ENCODE measurements at places on chromosomes 2 and 18. TPM values are rescaled to one million over a fixed set of nuclear protein-coding genes. Genes with fewer than 3 reads are reported as not detected.

Gene CFAP65
- total RNA-seq: 0.18 TPM

Gene WDR12
- total RNA-seq: 135 TPM

Gene CENPA
- total RNA-seq: 21.4 TPM

Gene FBXO36
- 3.4 TPM for total RNA-seq

Gene SPP2
- total RNA-seq: not detected

Gene MAP2
- total RNA-seq: 0.87 TPM

Gene GPC1
- 39.4 TPM for total RNA-seq

Gene IMMT
- 112 TPM for total RNA-seq

DNA sequence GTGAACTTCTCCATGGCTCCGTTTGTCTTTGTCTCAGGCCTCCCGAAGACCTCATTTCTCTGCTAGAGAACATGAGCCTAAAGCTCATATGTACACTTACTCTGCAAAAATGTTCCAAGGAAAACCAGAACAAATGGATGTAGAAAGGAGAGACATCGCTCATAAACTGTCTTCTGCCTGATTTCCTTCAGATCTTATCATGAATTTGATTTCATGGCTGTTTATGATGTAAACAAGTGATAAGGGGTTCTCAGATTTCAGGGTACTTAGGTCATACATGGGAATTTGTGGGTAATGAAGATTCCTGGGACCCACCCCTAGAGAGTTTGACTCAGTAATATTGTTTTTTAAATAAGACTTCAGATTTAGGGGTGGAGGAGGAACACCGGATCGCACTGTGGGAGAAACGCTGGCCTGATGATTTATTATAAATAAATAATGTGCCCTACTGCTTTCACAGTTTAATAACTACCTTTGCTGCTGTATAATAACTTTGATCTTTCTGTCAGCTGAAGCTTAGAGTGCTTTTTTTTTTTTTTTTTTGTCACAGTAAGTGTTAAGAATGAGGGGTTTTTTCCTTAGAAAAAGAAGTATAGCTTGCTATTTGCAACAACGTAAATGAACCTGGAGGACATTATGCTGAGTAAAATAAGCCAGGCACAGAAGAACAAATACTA is 14.9 kb downstream of the AOX1 start:
- no peak overlapping the region for H3K27ac ChIP-seq
- peaks cover 3% of the 10 kb centered on the region for H3K36me3 ChIP-seq
- H3K4me3 ChIP-seq: no peak overlapping the region
- no peaks in the 10 kb centered on the region for H3K27me3 ChIP-seq
- DNase-seq: no peak

DNA sequence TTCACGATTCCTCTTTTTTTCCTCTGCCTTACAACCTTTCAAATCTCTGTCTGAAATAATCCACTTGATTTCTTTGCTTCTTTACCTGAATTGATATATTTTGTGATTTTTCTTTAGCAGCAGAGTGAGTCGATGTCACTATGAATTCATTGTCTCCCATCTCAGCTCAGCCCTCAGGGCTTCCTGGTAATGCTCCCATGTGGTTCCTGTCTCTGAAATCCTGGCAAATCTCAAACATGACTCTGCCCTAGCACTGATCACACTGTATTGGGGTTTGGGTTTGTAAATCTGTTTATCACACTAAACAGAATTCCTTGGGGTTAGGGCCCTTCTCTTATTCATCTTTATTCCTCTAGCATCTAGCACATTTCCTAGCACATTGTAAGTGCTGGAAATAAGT is 43.0 kb upstream of the MSTN start:
- H3K4me1 ChIP-seq: no peaks in the 10 kb centered on the region
- H3K36me3 ChIP-seq: peaks cover 5% of the 10 kb centered on the region
- H3K27ac ChIP-seq: no peak overlapping the region
- DNase-seq: no peak
- H3K27me3 ChIP-seq: no peaks in the 10 kb centered on the region
- H3K4me3 ChIP-seq: no peak overlapping the region

GRCh38 chr2:237280229-237280628 is 133.7 kb downstream of the COL6A3 start:
- H3K4me1 ChIP-seq: no peaks in the 10 kb centered on the region
- H3K36me3 ChIP-seq: no peaks in the 10 kb centered on the region
- no peak overlapping the region for H3K4me3 ChIP-seq
- no peak overlapping the region for H3K27ac ChIP-seq

- no peak overlapping the region for H3K4me3 ChIP-seq
- no peak for DNase-seq
- no peaks in the 10 kb centered on the region for H3K4me1 ChIP-seq
- no peaks in the 10 kb centered on the region for H3K27me3 ChIP-seq
- H3K27ac ChIP-seq: no peak overlapping the region
Measured at GRCh38 chr2:25614711-25615110, 58.7 kb downstream of the DTNB start.

DNA sequence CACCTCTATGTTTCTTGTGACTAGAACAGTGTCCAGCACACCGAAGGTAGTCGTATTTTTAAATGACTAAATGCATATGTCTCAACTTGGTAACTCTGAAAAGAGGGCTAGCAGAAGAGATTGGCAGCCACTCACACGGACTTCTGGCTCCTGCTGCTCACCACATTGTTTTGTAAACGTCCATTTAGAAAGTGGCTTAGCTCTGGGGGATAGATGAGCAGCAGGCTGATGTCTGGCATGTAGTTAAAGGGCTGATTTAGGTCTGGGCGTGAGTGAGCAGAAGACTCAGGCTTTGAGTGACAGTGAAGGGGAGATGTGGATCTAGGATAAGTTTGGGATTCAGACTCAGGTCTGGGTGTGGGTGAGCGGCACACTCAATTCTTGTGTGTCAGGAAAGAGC is 372.9 kb upstream of the HS6ST1 start:
- H3K36me3 ChIP-seq: no peaks in the 10 kb centered on the region
- no peak overlapping the region for H3K4me3 ChIP-seq
- H3K27me3 ChIP-seq: no peaks in the 10 kb centered on the region

- H3K4me3 ChIP-seq: no peak overlapping the region
- H3K4me1 ChIP-seq: no peaks in the 10 kb centered on the region
- no peak overlapping the region for H3K27ac ChIP-seq
- H3K36me3 ChIP-seq: peaks cover 13% of the 10 kb centered on the region
- no peaks in the 10 kb centered on the region for H3K27me3 ChIP-seq
Measured at GRCh38 chr2:237244976-237245646, 159.4 kb downstream of the COPS8 start.

DNA sequence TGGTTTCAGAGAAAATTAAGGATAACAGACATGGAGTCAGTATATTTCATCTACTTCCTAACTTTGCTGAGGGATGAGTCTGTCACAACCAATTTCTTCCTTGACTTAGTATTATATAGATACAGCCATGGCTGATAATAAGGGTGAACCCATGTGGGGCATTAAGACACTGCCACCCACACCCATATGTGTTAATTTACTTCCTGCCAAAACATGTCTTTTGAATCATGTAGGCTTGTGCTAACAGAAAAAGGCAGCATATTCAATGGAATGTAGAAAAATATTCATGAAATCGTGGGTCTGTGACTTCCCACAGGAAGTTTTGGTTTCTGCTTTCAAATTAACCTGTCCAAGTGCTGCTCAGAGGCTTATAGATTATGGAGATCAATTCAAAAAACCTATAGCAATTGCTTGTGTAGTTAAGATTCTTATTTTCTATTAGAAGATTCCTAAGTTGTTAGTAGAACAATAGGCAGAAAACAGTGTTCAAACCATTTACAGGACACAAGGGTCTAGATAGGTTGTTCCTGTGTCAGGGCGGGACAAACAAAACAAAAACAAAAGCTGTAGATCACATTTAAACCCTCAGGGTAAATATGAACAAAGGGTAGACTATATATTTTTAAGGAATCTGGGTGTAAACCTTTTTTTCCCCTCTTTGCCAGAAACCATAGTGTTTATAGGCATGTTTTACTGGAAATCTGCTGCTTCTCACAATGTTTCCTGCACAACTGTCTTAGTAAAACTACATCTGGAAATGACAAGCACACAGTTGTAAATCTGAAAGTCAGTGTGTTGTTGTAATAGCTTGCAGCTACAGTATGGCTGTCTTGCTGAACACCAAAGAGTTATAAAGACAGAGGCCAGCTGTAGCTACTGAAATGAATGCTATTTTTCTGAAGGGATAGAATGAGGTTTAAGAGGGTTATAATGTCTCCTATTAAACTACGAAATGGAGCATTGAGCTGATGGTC is 691.2 kb downstream of the EPHA4 start:
- H3K36me3 ChIP-seq: no peaks in the 10 kb centered on the region
- no peaks in the 10 kb centered on the region for H3K4me1 ChIP-seq
- no peak overlapping the region for H3K27ac ChIP-seq
- H3K27me3 ChIP-seq: no peaks in the 10 kb centered on the region
- DNase-seq: no peak
- no peak overlapping the region for H3K4me3 ChIP-seq

DNA sequence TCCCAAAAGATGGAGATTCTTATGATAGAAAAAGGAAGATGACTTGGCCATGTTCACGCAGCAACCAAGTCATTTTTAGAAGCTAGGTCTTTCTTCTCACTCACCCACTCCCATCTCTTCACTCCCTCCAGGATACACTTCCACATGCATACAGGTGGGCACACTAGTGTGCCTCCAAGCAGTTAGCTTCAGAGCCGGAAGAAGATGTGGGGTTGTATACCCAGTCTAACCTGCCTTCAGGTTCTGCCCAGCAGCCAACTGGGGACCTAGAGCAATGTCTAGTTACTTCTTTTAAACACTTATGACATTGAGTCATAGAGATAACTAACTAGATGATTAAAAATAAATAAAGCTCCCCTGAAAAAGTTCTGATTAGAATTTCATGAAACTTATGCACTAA is 21.8 kb upstream of the TANK start:
- H3K27me3 ChIP-seq: no peaks in the 10 kb centered on the region
- DNase-seq: no peak
- H3K4me1 ChIP-seq: no peaks in the 10 kb centered on the region
- H3K4me3 ChIP-seq: no peak overlapping the region
- no peaks in the 10 kb centered on the region for H3K36me3 ChIP-seq
- H3K27ac ChIP-seq: no peak overlapping the region

DNA sequence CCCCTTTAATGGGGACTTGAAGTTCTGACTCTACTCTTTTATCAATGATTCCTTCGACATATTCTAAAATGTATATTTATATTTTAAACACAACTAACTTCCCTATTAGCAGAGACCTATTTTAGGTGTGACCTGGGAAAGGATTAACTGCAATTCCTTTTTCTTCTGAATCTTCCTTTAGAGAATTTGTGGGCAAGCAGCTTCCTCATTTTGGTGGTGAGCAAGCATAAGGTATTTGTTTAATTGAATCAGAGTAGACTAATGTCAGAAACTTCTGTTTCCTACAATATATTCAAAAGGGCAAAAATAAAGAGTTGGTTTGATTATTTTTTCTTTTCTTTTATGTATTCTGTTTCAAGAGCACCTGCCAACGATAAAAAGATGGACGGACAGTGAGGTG is 237.0 kb downstream of the IKZF2 start:
- no peaks in the 10 kb centered on the region for H3K27me3 ChIP-seq
- no peak for DNase-seq
- H3K36me3 ChIP-seq: no peaks in the 10 kb centered on the region
- no peaks in the 10 kb centered on the region for H3K4me1 ChIP-seq
- no peak overlapping the region for H3K4me3 ChIP-seq

- no peaks in the 10 kb centered on the region for H3K36me3 ChIP-seq
- no peak for DNase-seq
- H3K27me3 ChIP-seq: no peaks in the 10 kb centered on the region
- no peaks in the 10 kb centered on the region for H3K4me1 ChIP-seq
- H3K27ac ChIP-seq: no peak overlapping the region
Measured at GRCh38 chr2:100757621-100758394, 62.1 kb upstream of the NPAS2 start.

DNA sequence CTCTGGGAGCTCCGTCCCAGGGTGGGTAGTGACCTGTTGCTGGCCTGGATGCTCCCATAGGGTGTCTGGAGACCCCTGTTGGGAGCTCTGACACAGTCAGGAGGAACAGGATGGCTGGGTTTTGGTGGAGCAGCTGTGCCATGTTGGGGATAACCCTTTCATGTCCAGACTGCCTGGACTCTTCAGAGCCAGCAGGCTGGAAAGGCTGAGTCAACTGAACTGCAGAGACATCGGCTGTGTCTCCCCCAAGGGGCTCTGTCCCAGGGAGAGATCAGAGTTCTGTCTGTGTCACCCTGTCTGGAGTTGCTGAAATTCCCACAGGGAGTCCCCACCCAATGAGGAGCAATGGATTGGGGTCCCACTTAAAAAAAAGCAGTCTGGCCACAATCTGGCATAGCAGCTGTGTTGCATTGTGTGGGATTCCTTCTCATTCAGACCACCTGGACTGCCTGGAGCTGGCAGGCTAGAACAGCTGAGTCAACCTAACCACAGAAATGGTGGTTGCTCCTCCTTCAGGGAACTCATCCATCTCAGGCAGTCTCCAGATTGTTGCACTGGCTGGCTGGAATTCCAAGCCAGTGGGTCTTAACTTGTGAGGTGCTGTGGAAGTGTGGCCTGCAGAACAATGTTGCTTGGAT is 37.2 kb downstream of the AGPS start:
- no peaks in the 10 kb centered on the region for H3K4me1 ChIP-seq
- DNase-seq: no peak
- H3K27ac ChIP-seq: no peak overlapping the region
- peaks cover 70% of the 10 kb centered on the region for H3K36me3 ChIP-seq

- no peaks in the 10 kb centered on the region for H3K4me1 ChIP-seq
- no peaks in the 10 kb centered on the region for H3K27me3 ChIP-seq
- no peak for DNase-seq
- H3K4me3 ChIP-seq: no peak overlapping the region
- no peak overlapping the region for H3K27ac ChIP-seq
- peaks cover 7% of the 10 kb centered on the region for H3K36me3 ChIP-seq
Measured at GRCh38 chr18:10771053-10771709, 245.4 kb downstream of the NAPG start.

DNA sequence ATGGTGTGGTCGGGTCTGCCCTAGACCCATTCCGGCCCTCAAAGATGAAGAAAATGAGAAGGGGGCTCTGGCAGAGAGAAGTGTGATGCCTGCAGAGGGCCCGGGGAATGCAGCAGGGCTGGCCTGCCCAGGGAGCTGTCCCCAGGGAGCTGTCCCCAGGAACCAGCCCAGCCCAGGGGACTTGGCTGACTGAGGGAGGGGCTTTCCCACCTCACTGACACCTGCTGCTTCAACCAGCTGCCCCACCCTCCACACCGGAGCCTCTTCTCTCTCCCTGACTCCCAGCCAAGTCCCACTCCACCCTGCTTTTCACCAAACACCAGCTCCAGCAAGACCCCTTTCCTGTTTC is 111.2 kb downstream of the STPG4 start:
- H3K4me3 ChIP-seq: no peak overlapping the region
- DNase-seq: no peak
- no peaks in the 10 kb centered on the region for H3K27me3 ChIP-seq
- peaks cover 9% of the 10 kb centered on the region for H3K36me3 ChIP-seq
- peaks cover 5% of the 10 kb centered on the region for H3K4me1 ChIP-seq

GRCh38 chr18:48913201-48913600 is 37.6 kb downstream of the SMAD7 start:
- H3K27ac ChIP-seq: no peak overlapping the region
- peak; percentile 38 for DNase-seq
- 0 out of 2 replicates have a peak, but pooled peaks cover 4% of the 10 kb centered on the region for H3K36me3 ChIP-seq
- H3K4me3 ChIP-seq: no peak overlapping the region
- H3K4me1 ChIP-seq: no peaks in the 10 kb centered on the region

All from H9 (cell line).